ENCODE measurements at places on chromosomes 2 and 18.
A peak's percentile ranks its signal among the peaks of the same experiment; 100 is the strongest.

- DNase-seq, result no peak
Observed at GRCh38 chr2:33354981-33355380, 121.5 kb upstream of the RASGRP3 start.

DNA sequence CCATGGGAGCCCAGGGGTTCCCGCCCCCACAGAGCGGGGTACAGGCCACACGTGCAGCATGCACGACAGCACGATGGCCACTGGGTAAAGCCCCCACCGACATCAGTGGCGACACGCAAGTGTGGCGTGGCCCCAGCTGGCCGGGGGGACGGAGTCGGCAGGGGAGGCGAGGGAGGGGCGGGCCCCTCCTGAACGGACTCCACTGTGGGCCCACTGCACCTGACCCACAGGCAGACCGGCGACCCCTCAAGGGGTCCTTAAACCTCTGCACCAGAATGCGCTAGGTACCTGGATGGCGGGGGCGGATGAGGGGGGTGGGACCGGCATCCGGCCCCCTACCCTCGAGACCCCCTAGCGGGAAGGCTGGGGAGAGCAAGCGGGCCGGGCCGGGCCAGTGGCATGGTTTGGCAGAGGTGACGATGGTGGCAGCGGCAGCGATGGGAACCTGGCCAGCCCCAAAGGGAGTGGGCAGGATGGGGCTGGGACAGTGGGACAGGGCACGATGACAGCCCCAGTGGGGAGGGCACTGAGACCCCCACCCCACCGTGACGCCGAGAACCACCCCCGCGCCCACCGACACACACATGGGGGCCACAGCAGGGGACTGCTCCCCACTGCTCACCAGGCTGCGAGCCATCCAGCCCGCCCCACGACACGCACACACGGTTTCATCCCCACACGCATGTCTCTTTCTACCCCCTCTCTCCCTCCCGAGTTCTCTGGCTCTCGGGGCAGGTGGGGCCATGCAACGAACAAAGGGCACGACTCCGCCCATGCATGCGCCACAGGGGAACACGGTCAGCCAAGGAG, 91.9 kb upstream of the ANKRD30BL start:
- no peak for DNase-seq

GRCh38 chr2:240510513-240511210, 47.1 kb downstream of the ANKMY1 start:
- peak; percentile 38 for DNase-seq

- DNase-seq, result no peak
Observed at GRCh38 chr2:191714925-191715324, 37.0 kb downstream of the NABP1 start.

DNA sequence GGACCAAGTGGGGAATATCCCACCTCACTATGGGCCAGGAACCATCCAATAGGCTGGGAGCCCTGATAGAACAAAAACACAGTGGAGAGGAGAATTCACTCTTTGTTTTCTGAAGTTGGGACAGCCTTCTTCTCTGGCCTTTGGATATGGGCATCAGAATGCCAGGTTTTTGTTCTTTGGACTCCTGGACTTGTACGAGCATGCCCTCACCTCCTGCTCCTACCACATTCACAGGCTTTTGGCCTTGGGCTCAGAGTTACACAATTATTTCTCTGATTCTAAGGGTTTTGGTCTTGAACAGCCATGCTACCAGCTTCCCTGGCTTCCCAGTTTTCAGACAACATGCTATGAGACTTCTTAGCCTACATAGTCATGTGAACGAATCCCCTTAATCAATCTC, 732.9 kb upstream of the VRK2 start:
- DNase-seq, result no peak

DNA sequence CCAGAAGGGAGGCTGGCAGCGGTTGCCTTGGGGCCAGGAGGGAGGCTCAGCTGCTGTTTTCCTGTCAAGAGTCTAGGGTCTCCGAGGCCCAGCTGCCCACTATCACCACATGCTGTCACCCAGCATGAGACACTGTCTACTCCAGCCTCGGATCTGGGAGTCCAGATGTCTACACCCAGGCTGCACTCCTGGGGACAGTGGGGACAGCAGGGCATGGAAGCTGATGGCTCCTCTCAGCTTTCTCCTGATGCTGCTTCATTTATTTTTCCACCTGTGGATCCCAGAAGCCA, 134.0 kb downstream of the PTGR3 start:
- DNase-seq, result peak; percentile 38

DNA sequence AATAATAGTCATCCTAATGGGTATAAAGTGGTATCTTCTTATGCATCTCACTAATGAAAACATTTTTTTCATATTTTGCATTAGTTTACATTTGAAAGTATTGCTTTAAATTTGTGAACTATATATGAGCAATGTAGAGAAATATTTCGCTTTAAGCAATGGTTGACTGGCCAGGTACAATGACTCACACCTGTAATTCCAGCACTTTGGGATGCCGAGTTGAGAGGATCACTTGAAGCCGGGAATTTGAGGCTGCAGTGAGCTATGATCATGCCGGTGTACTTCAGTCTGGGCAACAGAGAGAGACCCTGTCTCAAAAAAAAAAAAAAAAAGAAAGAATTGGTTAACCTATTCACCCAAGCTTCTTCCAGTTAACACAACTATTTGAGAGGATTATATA, 15.1 kb downstream of the ZCCHC2 start:
- no peak for DNase-seq

DNA sequence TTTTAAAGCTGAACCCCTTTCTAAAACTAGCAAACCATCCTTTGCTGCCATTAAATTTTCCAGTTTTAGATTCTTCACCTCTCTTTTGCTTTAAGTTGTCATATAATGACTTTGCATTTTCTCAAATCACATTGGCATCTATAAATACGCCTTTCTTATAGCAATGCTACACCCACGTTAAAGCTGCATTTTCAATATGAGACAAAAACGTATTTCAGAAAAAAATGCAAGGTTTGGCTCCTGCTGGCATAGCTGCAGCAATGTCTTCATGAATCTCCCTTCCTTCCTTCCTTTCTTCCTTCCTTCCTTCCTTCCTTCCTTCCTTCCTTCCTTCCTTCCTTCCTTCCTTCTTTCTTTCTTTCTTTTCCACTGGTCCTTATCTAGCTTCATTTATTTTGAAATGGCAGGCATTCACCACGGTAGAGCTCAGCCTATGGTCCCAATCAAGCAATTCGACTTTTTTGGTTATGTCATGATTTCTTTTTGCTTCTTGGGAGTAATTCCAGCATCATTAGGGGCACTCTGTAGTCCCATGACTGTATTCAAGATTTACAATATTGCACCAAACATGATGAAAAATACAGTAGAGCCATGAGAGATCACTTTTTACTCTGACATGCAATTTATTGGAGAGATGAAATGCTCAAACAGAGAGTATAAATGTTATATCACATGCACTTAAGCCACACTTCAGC, 8.8 kb upstream of the UGT1A10 start:
- no peak for DNase-seq

Measured in stimulated activated effector memory CD8-positive, alpha-beta T cell treated with anti-CD3 and anti-CD28 coated beads, Interleukin-12 subunit alpha, Interleukin-12 subunit beta, amount 100 ng/mL, for 72 hours (primary cell).